ENCODE measurements at places on chromosomes 5 and 9.

- no peak for DNase-seq
Observed at GRCh38 chr9:80093695-80094094, 521.9 kb downstream of the TLE4 start.

GRCh38 chr9:21326526-21327139 lies 8.6 kb downstream of the KLHL9 start:
- DNase-seq: peak; percentile 68

DNA sequence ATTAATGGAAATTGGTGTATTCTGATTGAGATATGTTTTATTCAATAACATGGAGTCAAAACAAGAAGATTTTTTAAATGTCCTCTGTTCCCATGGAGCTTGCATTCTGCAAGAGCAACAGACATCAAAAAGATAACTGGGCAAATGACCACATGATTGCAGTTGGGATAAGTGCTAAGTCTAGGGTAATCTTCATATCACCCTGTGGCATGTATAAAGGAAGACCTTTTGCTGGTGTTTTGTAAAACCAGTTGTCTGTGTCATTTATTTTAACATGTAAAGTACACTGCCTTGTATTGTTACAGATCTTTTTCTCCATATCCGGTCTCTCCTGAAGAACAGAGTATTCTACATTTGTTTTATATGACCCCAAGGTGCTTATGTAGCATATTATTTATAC lies 44.0 kb downstream of the PTCD2 start:
- no peak for DNase-seq

GRCh38 chr9:105141146-105141975 lies 103.1 kb upstream of the SLC44A1 start:
- DNase-seq: no peak

GRCh38 chr5:43171926-43172325 lies 20.1 kb upstream of the NIM1K start:
- peak; percentile 36 for DNase-seq

DNA sequence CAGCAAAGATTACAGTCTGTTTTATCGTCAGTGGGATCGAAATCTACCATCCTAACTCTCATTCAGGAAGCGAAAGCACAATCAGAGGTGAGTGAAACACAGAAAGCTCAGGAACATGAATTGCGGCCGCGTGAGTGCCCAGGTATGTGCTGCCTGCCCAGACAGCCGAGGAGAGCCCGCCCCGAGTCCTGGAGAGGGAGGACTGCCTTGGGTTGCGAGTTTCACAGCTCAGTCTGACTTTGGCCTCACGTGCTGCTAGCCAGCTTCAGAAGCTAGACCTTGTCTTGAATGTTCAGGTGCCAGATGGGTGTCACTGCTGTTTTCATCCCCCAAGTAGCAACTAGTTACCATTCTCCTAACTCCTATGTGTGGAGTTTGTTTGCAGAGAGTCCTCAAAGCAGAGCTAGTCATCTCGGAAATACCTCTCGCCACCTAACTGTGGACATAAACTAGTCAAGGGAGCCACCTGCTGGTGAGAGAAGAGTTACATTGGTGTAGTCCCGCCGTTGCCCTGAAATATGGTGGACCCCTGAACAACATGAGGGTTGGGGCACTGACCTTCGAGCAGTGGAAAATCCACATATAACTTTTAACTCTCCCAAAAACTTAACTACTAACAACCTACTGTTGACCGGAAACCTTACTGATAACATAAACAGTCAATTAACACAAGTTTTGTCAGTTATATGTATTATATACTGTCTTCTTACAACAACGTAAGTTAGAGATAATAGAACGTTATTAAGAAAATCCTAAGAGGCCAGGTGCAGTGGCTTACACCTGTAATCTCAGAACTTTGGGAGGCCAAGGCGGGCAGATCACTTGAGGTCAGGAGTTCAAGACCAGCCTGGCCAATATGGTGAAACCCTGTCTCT lies 80.9 kb downstream of the GOLPH3 start:
- peak; percentile 86 for DNase-seq

GRCh38 chr5:138972230-138972629 lies 97.1 kb upstream of the LRRTM2 start:
- no peak for DNase-seq

- no peak for DNase-seq
Observed at GRCh38 chr5:96829297-96829696, 21.6 kb upstream of the ERAP1 start.

DNA sequence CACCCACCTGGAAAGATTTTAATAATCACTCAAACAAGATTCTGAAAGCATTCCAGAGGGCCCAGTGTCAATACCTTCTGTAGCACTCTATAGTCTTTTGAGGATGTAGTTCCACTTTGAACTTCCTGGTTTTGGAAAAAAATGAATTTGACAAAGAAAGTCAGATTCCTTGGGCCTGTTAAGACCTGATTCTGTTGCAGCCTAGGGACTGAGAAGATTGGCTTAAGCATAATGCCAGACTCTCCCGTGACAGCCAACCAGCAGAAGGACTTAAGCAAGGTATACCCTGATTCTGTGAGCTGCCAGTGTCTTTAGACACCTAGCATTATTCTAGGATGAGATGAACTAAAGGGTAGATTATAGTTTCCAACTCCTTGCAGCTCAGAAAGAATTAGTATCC lies 6.8 kb downstream of the SPINK5 start:
- DNase-seq: no peak

DNA sequence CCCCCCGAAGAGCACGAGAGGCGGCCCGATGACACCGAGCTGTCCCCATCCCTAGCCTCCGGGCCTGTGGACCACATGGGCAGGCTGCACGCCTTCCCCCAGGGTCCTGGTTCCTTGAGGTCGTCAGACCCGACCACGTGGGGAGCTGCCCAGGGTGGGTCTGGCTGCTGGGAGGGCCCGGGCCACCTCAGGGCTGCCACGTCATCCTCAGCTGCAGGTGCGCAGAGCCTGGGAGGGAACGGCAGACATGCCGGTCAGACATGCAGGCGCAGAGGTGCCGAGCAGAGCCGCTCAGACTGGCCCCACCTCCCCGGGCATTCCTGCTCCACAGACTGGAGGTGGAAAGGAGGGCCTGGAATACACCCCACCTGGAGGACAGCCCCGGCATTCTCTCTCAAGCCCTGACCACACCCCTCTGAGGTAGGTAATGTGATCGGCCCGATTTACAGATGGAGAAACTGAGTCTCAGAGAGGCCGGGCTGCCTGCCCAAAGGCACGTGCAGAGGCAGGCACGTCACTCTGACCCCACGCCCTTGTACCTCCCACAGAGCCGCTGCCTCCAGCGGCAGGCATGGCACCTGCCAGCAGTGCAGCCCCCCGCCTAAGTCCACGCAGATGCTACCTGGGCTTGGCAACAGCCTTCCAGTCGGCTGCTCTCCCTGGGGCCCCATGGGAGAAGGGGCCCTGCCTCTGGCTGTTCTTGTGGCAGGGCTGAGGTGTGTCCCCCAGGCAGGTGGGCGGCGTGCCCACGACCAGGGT lies 649 bp downstream of the CCDC187 start:
- DNase-seq: no peak

GRCh38 chr5:173420108-173420507 lies 91.9 kb upstream of the STC2 start:
- DNase-seq: no peak

GRCh38 chr9:77769246-77769645 lies 121.1 kb upstream of the GNA14 start:
- no peak for DNase-seq

GRCh38 chr5:170843870-170844269 lies 17.9 kb upstream of the RANBP17 start:
- no peak for DNase-seq

GRCh38 chr5:41048986-41049385 lies 22.2 kb downstream of the MROH2B start:
- DNase-seq: no peak

DNA sequence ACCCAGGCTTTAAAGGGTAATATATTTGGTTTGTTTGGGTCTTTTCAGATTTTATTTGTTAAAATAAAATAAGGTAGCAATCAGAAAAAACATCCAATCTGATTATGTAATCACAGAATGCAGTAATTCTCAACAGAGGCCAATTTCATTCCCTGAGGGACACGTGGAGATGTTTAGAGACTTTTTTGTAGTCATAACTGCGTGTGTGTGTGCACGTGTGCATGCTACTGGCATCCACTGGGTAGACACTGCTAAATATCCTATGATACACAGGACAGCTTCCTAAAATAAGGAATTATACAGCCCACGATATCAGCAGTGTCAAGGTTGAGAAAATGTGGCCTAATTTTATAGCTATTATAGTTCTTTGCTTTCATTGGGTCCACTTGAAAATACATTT lies 180.8 kb upstream of the KLF9 start:
- no peak for DNase-seq

DNA sequence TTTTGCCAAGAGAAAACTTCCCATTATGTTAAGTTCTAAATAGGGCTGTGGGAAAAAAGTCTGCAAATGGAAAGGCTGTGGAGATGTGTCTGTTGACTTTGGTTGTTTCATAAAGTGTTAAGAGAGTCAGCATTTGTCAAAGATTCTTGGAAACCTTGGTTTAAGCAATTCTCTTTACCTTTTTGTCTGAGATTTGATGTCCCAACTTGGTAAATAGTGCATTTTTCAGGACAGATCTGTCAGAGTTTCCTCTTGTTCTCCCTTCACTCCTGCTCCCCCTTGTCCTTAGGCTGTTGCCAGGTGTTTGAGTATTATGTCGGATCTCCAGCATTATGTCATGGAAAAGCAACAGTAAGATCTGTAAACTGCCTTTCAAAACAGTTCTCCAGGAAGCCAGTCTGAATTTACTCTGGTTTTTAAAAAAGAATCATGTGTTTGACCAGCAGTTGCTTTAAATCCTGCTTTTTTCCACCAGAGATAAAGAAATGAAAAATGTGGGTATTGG lies 79.1 kb upstream of the ADAMTSL1 start:
- no peak for DNase-seq

GRCh38 chr9:136378170-136379002 lies 4.9 kb upstream of the CARD9 start:
- DNase-seq: no peak

DNA sequence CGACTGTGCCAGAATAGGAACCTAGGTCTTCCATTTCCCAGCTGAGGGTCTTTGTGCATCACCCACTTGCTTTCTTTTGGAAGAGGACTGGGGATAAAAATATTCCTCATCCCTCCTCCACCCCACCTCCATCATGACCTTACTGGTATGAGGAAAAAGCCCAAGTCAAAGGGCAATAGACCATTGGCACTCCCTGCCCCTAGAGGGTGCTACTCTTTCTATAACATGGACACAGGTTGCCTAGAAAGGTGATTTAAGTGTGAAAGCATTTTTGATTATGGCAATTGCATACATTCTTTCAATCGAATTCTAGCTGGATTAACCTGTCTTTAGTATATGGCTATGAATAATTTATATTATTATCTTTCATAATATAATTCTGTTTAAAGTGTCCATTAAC lies 22.8 kb upstream of the ZNF618 start:
- peak; percentile 35 for DNase-seq

- DNase-seq: peak; percentile 30
Observed at GRCh38 chr5:10987925-10988504, 227.0 kb upstream of the DAP start.

DNA sequence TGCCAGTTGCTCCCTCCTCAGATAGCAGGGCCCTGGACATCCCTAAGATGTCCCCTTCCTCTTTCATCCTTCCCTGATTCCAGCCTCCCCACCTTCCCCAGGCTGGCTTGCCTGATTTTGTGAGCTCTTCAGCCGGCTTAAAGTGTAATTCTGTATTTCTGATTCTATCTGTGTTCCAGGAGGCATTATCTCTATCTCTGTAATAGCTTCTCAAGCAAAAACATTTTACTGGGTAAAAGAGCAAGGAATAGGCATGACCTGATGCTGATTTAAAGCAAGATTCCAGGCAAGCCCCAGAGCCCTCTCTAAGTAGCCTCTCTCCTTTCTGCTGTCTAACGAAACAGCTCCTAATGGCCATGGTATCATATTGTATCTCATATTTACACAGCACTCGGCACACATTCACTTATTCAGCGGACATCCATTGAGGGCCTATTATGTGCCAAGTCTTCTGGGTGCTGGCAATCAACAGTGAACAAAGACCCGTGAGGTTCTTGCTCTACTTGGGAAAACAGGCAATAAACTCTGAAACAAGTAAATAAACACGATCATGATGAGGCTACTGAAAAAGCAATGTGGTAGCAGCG lies 100.9 kb upstream of the MSX2 start:
- DNase-seq: no peak

- peak; percentile 2 for DNase-seq
Observed at GRCh38 chr5:89904442-89904841, 505.1 kb downstream of the CETN3 start.

DNA sequence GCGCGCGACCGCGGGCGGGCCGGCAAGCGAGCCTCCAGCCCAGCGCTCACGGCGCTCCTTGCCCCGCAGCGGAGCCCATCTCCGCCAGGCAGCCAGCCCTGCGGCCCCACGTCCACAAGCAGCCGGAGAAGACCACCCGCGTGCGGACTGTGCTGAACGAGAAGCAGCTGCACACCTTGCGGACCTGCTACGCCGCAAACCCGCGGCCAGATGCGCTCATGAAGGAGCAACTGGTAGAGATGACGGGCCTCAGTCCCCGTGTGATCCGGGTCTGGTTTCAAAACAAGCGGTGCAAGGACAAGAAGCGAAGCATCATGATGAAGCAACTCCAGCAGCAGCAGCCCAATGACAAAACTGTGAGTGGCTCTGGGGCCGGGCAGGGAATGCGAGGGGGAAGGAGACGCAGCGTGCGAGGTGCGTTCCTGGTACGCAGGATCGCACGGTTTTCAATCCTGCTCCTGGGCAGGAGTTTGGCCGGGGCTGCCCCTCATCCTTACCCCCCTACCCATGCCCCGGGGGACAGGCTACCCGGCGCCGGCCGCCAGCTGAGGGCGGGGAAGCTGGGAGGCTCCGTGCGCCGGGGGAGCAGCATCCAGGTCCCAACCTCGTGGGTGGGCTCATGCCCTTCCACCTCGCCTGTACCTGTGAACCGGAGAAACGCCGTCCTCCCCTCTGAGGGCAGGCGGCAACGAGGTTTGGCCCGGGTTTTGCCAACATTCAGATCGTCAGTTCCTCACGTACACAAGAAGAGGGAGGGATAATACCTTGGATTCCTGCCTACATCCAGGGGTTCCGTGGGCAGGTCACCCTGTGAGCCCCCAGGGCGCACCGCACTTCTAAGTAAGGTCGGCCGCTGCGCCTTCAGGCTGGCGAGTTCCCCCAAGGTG lies 6.6 kb downstream of the ISL1 start:
- DNase-seq: peak; percentile 21

GRCh38 chr5:15741591-15741990 lies 241.6 kb downstream of the FBXL7 start:
- DNase-seq: no peak

GRCh38 chr5:36915653-36916052 lies 39.1 kb downstream of the NIPBL start:
- DNase-seq: no peak

- peak; percentile 46 for DNase-seq
Observed at GRCh38 chr9:107158321-107158720, 124.8 kb upstream of the RAD23B start.
